ENCODE measurements at places on chromosomes 2 and 18. TPM values are rescaled to one million over a fixed set of nuclear protein-coding genes. Genes with fewer than 3 reads are reported as not detected.

The SAG gene
- not detected for polyA plus RNA-seq

The GPR75 gene
- polyA plus RNA-seq, result 0.71 TPM

The ST3GAL5 gene
- 3.2 TPM for polyA plus RNA-seq

The COLEC11 gene
- 1.3 TPM for polyA plus RNA-seq

The CPLX4 gene
- polyA plus RNA-seq, result not detected

The ALLC gene
- not detected for polyA plus RNA-seq

The CAVIN2 gene
- polyA plus RNA-seq, result 11.1 TPM

The MRPL30 gene
- polyA plus RNA-seq, result 20.4 TPM

The GATA6 gene
- polyA plus RNA-seq, result 0.35 TPM

The VWC2L gene
- polyA plus RNA-seq, result not detected

The ADAM23 gene
- 1.6 TPM for polyA plus RNA-seq

The ARHGEF33 gene
- polyA plus RNA-seq, result 0.05 TPM

The CCDC178 gene
- 0.34 TPM for polyA plus RNA-seq

Data from esophagus (tissue), 2 donors.